Right renal cortex interstitium (tissue), 3 donors: ENCODE measurements at places on chromosomes 4 and X. TPM values are rescaled to one million over a fixed set of nuclear protein-coding genes. Genes with fewer than 3 reads are reported as not detected.

The AREG gene
- 0.28 TPM for polyA plus RNA-seq

- DNase-seq: no peak
Measured at GRCh38 chrX:111886678-111887077, 10.7 kb downstream of the TRPC5OS start.

GRCh38 chr4:87209182-87209581, 11.2 kb downstream of the KLHL8 start:
- no peak for DNase-seq

DNA sequence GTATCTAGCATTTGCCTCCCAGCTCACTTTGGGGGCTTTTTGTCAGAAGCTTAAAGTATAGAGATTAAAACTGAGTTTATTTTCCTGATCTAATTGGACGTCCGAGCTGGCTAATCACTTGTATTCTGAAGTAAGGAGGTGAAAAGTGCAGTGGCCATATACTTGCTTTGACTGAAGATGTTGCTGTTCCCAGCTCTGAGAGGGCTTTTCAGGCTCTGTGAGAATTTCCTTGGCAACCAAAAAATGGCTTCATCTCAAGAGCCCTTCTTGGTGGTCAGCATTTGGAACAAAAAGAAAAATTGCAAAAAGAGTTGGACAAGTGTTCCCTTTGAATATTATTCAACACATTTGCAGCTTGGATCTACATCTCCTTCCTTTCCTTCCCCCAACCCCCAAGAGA, 67.0 kb downstream of the SLC4A4 start:
- no peak for DNase-seq

DNA sequence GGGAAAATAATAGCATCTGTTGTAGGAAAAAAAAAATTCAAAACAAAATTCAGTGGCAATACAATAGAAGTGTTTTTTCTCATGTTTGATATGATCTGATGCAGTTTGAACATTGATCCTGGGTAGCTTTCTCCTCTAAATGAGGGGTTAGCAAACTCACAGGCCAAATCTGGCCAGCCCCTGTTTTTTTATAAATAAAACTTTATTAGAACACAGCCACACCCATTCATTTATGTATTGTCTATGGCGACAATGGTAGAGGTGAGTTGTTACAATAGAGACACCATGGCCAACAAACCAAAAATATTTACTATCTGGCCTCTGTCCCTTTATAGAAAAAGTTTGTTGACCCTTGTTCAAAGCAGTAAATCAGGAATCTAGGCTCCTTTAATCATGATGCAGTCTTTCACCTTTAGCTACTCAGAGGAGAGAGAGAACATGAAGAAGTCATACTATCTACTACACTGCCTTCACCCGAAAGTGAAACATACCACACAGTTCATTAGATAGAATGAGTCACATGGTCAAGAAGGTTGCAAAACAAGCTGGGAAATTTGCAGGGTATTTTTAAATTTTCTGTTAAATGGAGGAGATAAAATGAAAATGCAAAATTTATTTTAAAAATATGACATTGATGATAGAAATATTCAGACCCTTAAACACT, 186.6 kb upstream of the MAOA start:
- no peak for DNase-seq
